ENCODE measurements at places on chromosomes 12 and 14.

DNA sequence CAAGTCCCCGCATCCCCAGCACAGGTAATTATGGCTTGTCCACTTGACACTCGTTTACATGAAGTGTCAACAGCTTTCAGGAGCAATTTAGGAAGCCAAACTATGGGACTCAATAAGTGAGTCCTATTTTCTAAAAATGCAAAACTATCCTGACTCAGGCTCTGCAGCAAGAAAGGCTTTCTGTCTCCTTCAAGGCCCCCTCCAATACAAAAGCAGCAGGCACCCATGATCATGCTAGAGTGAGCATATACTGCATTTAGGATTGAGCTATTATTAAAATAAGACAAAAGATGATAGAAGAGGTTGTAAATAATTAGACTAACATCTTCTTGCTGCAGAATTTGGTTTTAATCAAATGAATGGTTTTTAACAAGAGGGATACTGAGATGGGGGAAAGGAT lies 3.2 kb downstream of the SIX6 start:
- no peak for DNase-seq

DNA sequence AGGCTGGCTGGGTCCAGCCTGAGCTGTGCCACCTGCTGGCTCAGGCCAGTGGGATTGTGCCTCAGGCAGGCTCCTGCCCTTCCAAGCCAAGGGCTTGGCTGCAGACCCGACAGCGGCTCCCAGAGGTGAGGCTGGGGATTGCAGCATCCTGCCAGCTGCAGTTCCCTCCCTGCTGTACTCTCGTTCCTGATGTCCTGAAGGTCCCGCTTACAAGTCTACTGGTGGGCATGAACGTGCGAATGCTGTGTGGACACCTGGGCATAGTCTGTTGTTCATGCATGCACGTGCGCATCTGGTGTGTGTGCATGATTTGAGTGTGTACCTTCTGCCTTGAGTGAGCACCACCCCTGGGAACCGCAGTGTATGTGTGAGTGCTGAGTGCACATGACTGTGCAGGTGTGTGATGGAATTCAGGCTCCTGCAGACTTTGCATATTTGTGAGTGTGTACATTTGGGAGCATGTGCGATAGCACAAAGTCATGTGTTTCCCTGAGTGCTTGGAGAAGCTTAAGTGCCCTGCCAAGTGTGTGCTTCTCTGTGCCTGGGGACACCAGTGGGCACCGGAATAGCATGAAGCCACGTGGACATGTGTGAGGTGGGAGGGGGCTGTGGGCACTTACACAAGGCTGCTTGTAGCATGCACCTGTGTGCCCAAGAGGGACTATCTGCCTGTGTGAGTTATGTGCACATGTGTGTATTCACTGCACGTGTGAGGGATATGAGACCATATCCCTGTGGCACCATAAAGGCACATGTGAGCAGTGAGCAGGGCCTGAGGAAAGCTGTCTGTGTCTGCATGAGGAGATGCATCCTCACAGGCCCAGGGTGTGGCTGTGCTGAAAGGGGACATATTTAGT lies 19.3 kb upstream of the KRT7 start:
- peak; percentile 36 for DNase-seq

DNA sequence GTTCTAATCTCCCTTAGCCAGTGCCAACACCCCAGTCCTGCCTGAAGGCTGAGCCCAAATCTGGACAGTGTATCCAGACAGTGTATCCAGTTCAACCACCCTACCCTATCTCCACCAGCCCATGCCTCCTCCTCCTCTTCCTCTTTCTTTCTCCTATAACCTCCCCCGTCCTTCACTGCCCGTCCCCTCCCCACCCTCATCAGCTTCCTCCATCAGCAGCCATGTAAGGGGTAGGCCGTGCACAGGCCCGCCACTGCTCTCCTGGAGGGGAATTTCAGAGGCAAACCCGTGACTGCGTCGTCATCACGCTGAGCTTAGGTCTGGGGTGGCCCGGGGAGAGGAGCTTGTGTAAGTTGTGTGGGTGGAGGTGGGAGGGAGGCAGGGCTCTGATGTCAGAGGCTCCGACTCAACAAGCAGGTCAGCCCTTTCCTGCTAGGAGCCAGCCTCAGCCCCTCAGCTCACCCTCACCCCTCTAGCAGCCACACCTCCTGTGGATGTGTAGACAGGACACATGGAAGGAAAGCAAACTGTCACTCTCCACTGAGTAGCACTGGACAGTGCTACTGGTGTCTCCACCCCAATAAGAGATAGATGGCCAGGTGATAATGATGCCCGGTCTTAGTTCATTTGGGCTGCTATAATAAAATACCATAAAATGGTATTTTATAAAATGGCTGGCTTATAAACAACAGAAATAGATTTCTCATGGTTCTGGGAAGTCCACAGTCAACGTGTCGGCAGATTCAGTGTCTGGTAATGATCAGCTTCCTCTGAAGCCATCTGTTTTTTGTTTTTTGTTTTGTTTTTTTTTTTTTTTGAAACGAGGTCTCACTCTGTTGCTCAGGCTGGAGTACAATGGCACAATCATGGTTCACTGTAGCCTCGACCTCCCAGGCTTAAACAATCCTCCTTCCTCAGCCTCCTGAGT lies 50.5 kb downstream of the IRF2BPL start:
- DNase-seq: peak; percentile 66

GRCh38 chr14:104427131-104427851 lies 152.3 kb upstream of the C14orf180 start:
- no peak for DNase-seq

GRCh38 chr14:39459795-39460478 lies 27.7 kb upstream of the FBXO33 start:
- no peak for DNase-seq

DNA sequence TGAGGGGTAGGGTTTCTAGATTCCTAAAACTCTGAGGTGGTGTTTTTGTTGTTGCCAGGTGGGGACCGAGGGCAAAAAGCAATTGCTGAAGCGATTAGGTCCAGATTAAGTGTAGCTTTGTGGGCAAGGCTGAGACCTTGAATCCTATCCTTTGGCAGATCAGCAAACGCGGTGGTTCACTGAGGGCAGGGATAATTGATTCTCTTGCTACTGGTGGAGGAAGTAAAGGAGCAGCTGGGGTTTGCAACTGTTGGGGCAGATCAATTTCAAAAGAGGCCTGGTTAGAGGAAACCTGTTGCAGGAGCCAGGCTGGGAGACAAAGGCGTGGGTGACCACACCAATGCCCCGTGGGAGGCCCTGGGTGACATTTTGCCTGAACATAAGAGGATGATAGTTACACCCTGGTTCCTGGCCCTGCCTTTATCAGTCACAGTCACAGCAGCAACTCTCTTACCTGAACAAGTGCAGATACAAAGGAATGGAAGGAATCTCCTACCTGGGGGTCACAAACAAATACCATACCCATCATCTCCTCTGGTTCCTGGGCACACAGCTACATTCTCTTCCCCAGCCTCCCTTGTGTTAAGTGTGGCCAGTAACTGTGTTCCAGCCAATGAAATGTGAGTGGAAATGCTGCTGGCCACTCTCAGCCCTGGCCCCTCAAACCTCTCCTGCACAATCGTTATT lies 43.3 kb upstream of the RASSF3 start:
- DNase-seq: no peak

- DNase-seq: no peak
Measured at GRCh38 chr12:50085615-50086072, 502 bp downstream of the SMARCD1 start.

DNA sequence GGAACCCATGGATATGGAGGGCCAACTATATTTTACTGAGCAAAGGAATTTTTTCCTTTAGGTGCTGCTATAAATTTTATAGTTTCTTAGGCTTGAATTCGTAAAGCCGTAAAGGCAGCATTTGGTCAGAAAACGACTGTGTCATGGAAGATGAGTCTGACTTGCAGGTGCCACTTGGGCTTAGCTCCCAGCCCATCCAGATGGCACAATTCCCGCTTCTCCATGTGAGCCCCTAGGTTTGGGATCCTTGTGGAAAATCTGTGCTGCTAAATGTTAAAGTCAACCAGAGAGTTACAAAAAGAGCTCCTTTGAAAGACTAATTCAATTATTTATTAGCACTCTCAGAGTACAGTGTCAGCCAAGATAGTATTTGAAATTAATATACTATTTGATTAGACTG lies 120.1 kb upstream of the NPAS3 start:
- no peak for DNase-seq

DNA sequence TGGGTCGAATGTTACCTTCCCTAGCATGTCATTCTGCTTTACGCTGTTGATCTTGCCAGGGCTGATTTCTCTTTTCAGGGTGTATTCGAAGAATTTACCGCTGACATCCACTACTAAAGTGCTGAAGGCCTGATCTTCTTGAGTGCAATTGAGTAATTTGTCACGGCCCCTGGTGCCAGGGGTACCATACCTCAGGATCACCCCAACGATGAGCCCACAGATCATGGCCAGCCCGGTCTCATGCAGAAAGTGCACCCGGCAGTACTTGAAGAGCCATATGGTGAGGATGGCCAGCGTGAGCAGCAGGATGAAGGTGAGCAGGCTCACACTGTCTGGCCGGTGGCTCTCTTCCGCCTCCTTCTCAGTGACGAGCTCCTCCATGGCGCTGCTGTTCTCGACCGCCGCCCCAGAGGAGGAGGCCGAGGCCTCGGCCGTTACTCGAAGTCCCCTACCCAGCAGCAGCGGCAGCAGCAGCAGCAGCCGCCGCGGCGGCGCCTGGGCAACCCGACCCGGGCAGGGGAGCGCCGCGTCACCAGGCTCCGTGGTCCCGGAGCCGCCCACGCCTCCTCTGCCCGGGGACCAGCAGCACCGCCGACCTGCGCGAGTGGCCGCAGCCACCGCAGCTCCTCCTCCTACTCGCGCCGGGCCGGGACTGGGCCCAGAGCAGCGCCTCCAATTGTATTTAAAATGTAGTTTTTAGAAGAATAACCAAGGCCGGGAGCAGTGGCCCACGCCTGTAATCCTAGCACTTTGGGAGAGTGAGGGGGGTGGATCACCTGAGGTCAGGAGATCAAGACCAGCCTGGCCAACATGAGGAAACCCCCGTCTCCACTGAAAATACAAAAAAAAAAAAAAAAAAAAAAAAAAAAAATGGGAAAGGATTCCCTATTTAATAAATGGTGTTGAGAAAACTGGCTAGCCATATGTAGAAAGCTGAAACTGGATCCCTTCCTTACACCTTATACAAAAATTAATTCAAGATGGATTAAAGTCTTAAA lies 58.5 kb upstream of the TMPO start:
- DNase-seq: no peak

DNA sequence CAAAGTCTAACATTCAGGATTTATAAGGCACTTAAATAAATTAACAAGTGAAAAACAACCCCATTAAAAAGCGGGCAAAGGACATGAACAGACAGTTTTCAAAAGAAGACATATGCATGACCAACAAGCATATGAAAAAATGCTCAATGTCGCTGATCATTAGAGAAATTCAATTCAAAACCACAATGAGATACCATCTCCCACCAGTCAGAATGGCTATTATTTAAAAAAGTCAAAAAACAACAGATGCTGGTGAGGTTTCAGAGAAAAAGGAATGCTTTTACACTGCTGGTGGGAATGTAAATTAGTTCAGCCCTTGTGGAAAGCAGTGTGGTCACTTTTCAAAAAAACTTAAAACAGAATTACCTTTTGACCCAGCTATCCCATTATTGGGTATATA lies 60.7 kb upstream of the BDKRB2 start:
- DNase-seq: no peak

DNA sequence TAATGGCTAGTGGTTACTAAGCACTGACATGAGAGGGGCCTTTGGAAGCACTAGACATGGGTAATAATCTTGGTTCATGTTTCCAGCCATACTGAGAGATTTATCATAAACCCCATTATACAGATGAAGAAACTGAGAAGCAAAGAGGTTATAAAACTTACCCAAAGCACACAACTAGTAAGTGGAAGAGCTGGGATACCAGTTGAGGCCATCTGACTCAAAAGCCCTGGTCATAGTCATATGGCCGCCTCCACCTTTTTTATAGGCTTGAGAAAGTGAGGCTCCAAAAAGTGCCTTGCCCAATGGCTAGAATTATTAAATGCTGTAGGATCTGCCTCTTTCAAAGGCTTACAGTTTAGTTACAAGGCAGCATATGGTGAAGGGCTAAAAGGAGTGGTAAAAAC lies 944 bp downstream of the TXNRD1 start:
- no peak for DNase-seq

- no peak for DNase-seq
Measured at GRCh38 chr14:68984686-68985085, 5.6 kb upstream of the ACTN1 start.

GRCh38 chr14:34250959-34251358 lies 211.1 kb downstream of the SPTSSA start:
- DNase-seq: no peak

DNA sequence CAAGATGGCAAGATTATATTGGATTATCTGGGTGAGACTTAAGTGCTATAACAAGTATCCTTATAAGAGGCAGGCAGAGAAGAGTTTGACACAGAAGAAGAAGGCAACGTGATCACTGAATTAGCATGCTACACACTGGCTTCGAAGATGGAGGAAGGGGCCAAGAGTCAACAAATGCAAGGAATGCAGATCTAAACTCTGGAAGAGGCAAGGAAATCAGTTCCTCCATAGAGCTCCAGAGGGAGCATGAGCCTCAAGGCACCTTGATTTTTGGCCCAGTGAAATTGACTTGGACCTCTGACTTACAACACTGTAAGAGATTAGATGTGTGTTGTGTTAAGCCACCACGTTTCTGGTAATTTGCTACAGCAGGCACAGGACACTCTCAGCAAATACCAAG lies 536.4 kb upstream of the SEL1L start:
- no peak for DNase-seq

DNA sequence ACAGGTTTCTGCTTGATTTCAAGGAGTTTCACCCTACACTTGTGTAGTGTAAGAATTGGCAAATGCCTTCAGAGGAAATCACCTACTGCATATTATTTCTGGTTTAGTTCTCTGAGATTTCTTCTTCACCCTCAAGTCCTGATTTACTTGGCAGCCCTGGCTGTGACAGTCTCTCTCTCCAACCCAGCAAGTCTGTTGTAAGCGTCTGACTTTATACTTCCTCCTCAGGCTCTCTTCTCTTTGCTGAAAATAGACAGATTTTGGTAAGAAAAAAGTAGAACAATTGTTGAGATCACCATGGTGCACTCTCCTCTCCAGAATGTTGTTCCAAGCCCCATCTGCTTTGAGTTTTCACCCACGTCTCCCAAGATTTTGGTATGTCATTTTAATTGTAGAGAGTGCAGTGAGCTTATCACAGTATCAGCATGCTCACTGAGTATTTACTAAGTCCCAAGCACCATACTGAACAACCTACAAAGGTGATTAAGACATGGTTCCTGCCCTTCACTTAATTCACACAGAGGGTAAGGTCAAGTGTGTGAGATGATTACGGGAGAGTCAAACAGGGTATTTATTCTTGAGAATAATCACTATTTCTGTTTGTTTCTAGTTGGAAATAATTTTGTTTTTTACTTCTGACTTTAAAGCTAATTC lies 148.7 kb downstream of the MDGA2 start:
- no peak for DNase-seq

- peak; percentile 85 for DNase-seq
Measured at GRCh38 chr12:12927211-12928079, 24.5 kb downstream of the GPRC5D start.

GRCh38 chr12:6387541-6387940 lies 3.6 kb downstream of the LTBR start:
- no peak for DNase-seq

Data from erythroblast (primary cell).